ENCODE measurements at places on chromosomes 11 and 22.

DNA sequence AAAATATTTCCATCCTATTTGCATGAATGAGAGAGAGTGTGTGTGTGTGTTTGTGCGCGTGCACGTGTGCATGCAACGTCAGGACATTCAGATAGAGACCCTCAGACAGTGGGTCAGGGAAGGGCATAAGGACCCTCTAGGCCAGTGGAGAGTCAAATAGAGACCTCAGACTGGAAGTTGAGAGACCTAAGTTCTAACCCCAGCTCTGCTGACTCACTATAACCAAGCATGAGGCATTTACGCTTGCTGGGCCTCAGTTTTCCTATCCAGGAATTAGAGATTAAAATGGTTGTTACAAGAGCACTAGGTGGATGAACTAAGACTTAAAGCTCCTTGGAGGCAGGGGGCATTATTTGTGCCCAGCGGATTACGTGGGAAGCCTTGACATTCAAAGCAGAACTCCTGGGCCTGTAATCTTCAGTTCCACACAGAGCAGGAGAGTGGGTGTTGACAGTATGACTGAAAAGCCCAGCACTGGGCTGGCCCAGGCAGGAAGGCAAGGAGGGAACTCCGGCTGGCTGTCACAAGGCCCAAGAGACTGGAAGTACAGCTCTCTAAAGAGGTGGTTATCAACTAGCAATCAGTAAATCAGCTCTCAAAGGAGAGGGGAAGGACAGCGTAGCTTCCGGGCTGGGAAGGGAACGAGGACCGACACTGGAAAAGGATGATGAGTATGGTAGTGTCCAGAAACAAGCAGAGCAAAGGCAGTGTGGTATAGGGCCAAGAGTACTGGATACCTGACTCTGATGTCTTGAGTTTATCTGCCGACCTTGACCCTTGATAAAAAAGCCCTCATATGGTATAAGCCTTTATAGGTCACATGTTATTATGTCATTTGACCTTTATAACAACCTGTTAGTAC lies 9.2 kb downstream of the RHOG start:
- no peak for DNase-seq

DNA sequence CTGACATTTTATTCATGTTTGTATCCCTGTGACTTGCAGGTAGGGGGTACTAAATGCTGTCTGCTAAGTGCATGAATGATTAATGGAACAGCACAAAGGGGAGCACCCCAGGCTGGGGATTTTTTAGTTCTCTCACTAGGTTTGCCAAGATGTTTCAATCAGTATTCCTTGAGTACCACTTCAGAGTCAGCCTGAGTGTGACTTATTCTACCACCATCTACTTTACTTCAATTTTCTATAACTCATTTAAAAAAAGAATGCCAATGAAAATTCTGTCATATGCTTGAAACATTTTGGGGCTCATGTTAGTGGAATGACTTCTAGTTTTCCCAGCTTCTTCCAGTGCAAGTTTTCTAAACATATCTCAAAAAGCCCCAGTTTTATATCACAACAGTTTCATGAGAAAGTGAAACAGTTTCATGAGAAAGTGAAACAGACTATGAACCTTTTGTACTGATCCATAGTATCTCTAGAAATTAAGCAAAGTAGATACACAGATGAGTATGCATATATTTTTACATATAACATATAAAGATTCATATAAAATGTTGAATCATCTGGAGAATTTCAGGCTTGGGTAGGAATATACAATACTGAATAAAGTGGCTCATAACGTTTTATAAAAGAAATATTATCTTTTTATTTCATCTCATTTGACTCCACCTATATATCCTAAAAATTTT lies 252.4 kb downstream of the GRM5 start:
- DNase-seq, result no peak

GRCh38 chr11:117200813-117201657 lies 1.9 kb downstream of the TAGLN start:
- DNase-seq, result no peak

DNA sequence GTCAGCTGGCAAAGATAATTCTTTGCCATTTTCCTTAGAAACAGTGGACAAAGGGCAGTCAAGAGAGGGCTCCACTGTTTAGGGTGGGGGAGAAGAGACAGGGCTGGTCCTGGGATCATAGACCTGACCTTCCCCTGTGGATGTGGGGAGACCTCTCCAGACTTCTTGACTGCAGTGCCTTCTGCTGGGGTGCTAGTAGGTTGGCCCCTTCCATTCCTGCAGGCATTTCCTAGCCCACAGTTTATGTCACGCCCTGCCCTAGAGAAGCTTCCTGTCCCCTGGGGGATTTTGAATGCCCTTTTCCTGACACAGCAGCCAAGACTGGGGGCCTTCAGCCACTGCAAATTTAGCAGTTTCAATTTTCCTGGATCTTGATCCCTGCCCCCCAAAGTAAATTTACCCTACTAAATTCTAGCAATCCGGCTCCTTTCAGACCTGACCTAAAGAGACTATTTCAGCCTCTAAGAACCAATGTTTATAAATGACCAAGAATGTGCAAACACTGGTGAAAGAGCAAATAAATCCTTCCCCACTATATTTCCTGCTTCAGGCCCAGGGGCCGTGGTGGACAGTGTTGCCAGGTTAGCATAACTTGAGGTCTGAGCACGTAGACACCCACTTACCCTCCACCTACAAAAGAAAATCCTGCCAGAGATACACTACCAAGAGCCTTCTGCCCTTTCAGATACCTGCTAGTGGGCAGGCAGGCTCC lies 58.4 kb downstream of the PPFIBP2 start:
- no peak for DNase-seq

DNA sequence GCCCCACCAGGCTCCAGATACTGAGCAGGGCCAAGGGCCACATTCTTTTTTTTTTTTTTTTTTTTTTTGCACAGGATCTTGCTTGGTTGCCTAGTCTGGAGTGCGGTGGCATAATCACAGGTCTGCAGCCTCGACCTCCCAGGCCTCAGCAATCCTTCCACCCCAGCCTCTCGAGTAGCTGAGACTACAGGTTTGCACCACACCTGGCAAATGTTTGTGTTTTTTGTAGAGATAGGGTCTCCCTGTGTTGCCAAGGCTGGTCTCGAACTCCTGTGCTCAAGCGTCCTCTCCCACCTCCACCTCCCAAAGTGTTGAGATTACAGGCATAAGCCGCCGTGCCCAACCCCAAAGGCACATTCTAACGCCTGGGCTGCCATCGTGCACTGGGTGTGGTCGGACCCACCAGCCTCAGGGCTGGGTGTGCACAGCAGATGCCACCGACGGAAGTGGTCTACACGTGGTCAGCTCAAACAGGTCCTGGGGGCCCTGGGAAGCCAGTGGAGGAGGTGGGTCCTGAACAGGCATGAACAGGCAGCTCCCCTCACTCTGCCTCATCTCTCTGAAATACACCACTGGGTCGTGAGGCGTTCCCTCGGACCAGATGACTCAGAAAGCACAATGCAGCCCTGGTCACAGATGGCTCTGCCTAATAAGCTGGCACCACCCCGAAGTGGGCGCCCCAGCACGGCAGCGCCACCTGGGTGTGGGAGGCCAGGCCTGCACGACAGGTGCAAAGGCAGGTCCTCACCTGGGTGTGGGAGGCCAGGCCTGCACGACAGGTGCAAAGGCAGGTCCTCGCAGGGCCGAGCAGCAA lies 5.1 kb upstream of the B4GALNT4 start:
- no peak for DNase-seq

DNA sequence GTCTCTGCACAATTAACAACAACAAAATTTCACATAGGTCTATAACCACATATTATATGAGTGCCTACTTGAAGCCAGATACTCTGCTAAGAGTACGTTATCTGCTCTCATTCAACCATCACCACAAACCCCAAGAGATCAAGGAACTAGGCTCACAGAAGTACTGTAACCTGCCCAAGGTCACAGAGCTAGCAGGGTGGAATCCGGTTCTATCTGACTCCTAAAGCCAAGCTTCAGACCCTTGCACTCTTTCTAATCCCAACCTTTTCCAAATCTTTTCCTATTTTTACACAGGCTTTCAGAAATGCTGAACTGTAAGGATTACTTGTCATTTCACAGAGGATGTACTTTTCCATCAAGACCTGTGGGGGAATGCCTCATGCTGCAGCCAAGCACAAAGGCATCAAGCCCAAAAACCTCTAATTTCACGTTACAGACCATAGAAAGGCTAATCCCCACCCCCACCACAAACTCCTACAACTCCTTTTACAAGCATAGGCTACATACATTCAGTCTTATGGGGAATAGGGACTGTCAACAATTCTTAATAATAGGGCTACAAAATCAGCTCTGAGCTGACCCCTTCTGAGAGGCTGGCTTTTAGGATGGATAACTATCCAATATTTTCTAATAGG lies 927 bp downstream of the PRCP start:
- no peak for DNase-seq

DNA sequence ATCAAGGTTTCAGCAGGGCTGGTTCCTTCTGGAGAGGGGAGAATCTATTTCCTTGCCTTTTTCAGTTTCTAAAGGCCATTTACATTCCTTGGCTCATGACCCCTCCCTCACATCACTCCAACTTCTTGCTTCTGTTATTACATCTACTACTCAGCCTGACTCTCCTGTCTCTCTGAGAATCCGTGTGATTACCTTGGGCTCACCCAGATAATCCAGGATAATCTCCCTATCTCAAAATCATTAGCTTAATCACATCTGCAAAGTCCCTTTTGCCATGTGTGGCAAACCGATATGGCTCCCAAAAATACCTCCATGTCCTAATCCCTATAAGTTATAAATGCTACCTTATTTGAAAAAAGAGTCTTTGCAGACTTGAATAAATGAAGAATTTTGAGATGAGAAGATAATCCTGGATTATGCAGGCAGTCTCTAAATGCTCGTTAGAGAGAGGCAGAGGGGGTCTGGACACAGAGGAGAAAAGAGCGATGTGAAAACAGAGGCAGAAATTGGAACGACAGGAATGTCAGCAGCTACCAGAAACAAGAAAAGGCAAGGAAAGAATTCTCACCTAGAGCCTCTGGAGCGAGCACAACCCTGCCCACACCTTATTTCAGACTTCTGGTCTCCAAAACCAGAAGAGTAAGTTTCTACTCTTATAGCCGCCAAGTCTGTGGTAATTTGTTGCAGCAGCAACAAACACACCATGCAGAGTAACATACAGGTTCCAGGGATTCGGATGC lies 23.6 kb upstream of the ARHGAP32 start:
- no peak for DNase-seq

- no peak for DNase-seq
These were observed 7.6 kb downstream of the FXYD2 start for GRCh38 chr11:117816846-117817367.

GRCh38 chr22:23700706-23701105 lies 9.9 kb downstream of the RGL4 start:
- DNase-seq, result no peak

All from bone marrow (tissue), 2 donors.